ENCODE measurements at places on chromosomes 11 and 22. TPM values are rescaled to one million over a fixed set of nuclear protein-coding genes. Genes with fewer than 3 reads are reported as not detected.

PHOX2A gene
- polyA plus RNA-seq = 0.23 TPM

- DNase-seq = no peak
- no peak overlapping the region for H3K27ac ChIP-seq
- no peaks in the 10 kb centered on the region for H3K4me1 ChIP-seq
Measured at GRCh38 chr11:79221444-79222130, 219.2 kb downstream of the TENM4 start.

APOA5 gene
- polyA plus RNA-seq = not detected

GRCh38 chr22:37362621-37363020 lies 64.7 kb downstream of the ELFN2 start:
- H3K4me3 ChIP-seq = no peak overlapping the region
- H3K27ac ChIP-seq = no peak overlapping the region
- no peak for DNase-seq

TSPAN18 gene
- 5.8 TPM for polyA plus RNA-seq

MPPED2 gene
- 4.4 TPM for polyA plus RNA-seq

- no peak overlapping the region for H3K27ac ChIP-seq
- no peak overlapping the region for H3K4me3 ChIP-seq
- H3K36me3 ChIP-seq = no peaks in the 10 kb centered on the region
Measured at GRCh38 chr11:33509632-33510031, 191.0 kb downstream of the C11orf91 start.

- peaks cover 2% of the 10 kb centered on the region for H3K4me1 ChIP-seq
- no peak overlapping the region for H3K27ac ChIP-seq
Measured at GRCh38 chr11:115653926-115654325, 149.7 kb upstream of the CADM1 start.

- no peak overlapping the region for H3K4me3 ChIP-seq
- H3K27me3 ChIP-seq = no peaks in the 10 kb centered on the region
- H3K27ac ChIP-seq = no peak overlapping the region
- DNase-seq = no peak
- peaks cover 5% of the 10 kb centered on the region for H3K4me1 ChIP-seq
Measured at GRCh38 chr11:10394229-10395101, 60.6 kb upstream of the AMPD3 start.

- H3K4me3 ChIP-seq = no peak overlapping the region
- no peaks in the 10 kb centered on the region for H3K27me3 ChIP-seq
- peak; percentile 14 for DNase-seq
- H3K27ac ChIP-seq = no peak overlapping the region
- no peaks in the 10 kb centered on the region for H3K36me3 ChIP-seq
Measured at GRCh38 chr11:134685793-134686380, 273.8 kb upstream of the B3GAT1 start.
